Breast epithelium (tissue), 4 donors: ENCODE measurements at places on chromosomes 5 and 9.

GRCh38 chr5:35058374-35058788 lies 10.6 kb upstream of the AGXT2 start:
- DNase-seq: no peak

DNA sequence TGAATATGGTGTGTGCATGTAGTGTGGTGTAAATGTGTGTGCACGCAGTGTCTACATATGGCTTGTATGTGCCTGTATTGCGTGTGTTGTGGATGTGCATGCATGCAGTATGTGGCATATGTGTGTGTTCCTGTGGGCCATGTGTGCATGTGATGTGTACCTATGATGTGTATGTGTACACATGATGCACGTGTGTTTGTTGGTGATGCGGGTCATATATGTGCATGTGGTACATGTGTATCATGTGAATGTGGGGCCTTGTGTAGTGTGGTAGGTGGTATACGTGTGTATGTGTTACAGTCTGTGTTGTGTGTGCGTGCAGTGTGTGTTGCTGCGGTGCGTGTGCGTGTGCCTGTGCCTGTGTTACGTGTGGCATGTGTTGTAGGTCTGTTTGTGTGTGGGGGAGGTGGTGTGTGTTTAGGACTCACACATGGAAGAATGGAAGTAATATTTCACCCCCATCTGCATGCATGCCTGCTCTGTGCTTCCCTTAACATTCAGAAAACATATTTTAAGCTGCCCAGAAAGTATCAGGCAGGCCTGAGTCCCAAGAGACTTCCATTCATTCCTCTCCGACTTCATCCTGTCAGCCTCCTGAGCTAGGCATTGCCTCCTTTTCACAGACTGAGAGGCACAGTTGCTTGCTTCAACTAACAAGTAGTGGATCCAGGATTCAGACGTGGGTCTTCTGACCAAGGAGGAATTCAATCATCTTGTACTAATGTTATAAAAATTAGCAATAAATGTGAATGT lies 55.4 kb upstream of the RUFY1 start:
- DNase-seq: no peak

DNA sequence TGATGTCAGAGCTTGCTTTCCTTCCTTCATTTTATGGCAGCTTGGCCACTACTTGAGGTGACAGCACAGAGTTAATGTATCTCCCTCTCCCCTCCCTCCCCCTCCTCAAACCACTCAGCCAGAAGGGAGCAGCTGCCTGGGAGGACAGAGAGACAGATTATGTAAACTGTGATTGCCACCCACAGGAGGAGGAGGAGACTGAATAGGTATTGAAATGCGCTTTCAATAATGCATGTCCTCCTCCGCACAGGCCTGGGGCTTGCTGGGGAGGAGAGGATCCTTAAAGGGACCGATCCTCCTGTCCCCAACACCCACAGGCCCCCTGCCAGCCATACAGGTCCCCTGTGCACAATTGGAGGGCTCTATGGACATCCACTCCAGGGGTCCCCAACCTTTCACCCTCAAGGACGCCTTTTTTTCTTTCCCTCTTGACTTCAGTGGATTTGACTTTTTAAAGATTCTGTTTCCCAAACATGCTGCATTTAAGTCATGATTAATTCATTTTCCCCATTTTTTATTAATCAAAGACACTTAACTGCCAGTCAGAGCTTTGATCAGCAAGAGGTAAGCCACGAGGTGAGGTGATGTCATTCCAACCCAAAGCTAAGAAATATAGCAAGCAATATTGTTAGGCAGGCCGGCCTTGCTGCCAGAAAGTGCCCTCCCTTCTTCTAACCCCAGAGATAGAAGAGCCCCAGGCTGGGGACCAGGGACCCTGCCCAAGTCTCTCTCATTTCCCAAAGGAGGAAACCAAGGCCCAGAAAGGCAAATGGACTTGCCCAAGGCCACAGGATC lies 47.5 kb upstream of the CPLX2 start:
- DNase-seq: no peak

DNA sequence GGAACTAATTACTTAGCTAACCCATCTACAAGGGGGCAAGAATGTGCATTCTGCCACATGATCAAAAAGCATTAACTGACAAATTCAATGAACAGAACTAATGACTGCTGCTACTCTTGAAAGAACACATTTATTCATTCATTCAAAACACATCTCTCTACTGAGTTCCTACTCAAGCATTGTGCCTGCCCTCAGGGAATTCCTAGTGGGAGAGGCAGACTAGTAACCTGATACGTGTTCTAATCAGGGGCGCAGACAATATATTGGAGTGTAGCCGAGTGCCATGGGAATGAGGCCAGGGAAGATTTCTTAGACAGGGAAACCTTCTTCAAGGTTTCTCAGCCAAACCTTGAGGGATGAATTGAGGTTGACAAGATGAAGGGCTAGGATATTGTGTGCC lies 56.7 kb upstream of the PAPPA start:
- no peak for DNase-seq

DNA sequence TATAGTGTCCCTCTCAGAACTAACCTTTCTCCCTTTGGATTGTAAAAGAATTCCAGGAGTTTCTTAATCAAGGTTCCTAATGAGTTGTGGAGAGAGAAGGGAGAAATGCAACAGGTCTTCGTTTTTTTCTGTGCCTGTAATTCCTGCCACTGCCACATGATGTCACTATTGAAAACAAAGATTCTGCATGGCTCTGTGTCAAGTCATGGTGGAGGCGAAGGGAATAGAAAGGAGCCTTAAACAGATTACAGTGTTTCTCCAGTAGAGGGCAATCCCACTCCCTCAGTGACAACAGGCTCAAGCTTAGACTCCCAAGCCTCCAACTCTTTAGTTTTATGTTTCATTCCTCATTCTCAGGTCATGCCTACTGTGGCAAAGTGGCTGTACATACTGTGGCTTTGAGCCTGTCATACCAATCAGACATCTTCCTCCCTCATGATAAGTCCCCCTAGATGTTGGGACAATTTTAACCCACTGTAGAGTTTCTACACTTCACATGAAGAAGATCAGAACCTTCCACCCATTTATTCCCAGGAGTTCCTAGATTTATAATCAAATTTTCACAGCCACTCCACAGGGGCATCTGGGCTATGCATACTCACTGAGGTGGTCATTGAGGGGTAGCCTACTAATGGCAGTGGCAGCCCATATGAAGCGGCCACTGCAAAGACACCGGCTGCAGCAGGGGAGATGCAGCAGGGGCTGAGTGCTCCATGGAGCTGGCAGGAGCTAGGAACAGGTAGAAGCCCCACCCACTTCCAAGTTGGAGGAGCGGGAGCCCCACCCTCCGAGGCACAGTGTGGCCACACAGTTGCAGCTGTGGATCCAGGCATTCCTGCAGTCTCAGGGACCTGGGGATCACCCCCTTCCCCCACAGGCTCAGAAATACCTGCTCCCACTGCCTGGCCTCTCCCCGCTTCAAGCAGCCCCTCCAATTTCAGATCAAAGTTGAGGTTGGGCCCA lies 97.4 kb upstream of the TRIM32 start:
- DNase-seq: no peak
